Mesenchymal stem cell (in vitro differentiated cells and primary cell): ENCODE measurements at places on chromosomes 7 and 10.

DNA sequence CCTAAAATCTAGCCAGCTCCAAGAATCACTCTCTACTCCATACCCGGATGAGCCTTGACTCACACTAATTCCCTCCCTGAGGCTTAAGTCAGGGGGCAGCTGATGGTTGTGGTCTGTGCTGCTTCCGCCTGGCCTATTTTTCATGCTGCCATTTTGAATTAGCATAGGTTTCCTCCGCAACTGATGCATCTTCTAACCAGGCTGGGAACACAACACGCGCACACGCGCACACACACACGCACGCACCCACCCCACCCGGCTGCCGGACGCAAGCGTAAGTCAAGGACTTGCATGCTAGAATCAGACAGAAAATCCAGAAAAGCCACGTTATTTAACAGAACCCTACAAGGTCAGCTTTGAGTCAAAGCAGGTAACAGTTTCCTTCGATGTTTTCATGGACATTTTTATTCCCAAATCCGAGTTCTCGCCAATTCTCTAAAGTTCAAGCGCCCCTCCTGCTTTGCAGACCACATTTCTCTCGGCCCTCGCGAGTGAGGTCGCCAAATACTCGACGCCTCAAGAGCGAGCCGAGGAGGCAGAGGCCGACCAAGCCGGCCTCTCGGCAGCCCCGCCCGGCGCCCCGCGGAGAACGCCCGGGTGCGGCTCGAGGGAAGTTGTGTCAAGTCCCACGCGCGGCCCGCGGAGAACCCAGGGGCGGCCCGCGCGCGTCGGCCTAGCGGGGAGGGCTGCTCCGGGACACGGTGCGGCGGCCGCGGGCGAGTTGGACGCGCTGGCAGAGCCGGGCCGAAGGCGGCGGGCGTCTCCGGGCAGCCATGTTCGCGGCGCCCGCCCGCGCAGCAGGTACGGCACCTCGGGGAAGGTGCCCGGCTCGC lies 961 bp downstream of the SCRN1 start:
- peak; percentile 91 for DNase-seq

DNA sequence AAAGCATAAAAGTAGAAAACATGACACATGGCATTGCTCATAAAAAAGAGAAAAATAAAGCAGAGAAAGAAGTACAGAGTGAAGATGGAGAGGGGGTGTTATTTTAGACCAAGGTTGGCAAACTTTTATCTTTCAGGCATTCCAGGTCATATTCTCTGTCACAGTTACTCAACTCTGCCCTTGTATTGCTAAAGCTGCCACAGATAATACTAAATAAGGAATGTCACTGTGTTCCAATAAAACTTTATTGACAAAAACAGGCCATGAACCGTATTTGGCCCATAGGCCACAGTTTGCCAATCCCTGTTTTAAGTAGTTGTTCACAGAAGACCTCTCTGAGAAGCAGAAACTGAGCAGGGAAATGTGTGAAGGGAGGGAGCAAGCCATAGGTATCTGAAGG lies 167.4 kb downstream of the GLI3 start:
- no peak for DNase-seq

GRCh38 chr10:35447693-35448407 lies 111.5 kb downstream of the CCNY start:
- peak; percentile 36 for DNase-seq

DNA sequence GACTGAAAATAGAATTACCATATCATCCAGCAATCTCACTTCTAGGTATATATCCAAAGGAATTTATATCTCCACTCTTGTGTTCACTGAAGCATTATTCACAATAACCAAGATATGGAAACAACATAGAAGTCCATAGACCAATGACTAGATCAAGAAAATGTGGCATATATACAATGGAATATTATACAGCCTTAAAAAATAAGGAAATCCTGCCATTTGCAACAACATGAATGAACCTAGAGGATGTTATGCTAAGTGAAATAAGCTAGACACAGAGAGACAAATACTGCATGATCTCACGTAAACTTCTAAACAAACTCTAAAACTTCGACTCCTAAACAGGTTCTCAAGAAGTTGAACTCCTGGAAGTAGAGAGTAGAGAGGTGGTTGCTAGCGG lies 254.5 kb downstream of the SKIDA1 start:
- DNase-seq: no peak

- peak; percentile 76 for DNase-seq
Measured at GRCh38 chr7:149719050-149719899, 54.1 kb downstream of the ZNF467 start.

GRCh38 chr7:82760831-82761230 lies 317.3 kb upstream of the CACNA2D1 start:
- DNase-seq: no peak

DNA sequence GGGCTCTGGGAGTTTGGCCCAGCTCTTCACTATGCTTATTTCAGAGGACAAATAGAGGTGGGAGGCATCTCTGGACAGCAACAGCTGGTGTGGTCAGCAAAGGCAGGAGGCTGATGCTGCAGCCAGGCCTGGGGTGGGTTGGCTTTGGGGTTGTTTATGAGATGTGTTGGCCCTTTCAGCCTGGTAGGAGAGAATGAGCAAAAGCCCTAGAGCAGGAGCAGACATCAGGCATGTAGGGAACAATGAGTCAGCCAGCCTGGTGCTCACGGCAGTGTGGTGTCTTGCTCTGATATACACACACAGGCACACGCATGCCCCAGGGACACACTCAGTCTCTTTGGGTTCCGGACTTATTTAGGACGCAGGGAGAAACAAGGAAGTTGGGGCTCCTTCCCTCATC lies 157.1 kb downstream of the PRKCQ start:
- DNase-seq: peak; percentile 88

GRCh38 chr7:25726170-25726780 lies 425.7 kb upstream of the NFE2L3 start:
- no peak for DNase-seq

GRCh38 chr10:23780331-23780730 lies 341.5 kb downstream of the OTUD1 start:
- no peak for DNase-seq

GRCh38 chr7:101128040-101128834 lies 1.3 kb downstream of the SERPINE1 start:
- peak; percentile 53 for DNase-seq

- DNase-seq: no peak
Measured at GRCh38 chr10:128929767-128930166, 537.3 kb upstream of the MGMT start.

GRCh38 chr10:128091636-128092210 lies 34.5 kb downstream of the MKI67 start:
- no peak for DNase-seq

DNA sequence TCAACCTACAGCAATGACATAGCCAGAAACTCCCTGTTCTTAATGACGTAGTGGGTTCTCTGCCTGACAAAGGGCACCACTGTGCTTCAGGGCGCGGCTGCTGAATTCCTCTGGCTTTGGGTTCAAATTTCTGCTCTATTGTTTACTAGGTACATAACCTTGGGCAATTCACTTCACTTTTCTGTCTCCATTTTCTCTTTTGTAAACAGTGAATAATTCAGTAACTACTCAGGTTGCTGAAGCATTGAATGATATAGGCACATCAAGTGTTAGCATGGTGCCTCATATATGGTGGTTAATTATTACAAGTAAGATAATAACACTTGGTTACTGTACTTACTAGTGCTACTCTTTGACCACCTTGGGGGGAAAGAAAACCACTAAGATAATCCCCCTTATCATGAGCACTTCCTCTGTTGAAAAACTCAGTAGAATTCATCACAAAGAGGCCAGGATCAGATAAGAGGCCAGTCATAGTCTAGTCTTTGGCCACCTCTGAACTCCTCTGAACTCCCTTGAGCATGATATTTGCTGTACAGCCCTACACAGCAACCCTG lies 92.0 kb upstream of the AHR start:
- DNase-seq: no peak

DNA sequence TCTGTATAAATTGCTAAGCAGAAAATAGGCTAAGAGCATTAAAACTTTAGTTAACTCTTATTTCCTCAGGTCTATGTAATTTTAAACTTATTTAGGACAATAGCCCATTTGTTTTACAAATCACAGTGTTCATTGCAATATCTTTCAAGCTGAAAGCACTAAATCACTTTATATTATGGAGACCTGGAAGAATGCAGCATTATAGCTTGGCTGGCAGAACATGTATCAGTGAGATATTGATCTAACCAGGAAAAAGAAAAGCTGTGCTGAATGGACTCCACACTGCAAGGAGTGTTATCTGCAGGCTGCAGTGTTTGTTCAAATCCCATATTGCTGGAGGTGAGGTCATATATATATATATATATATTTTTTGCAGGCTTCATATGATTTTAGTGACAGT lies 517.5 kb downstream of the NRG3 start:
- no peak for DNase-seq

DNA sequence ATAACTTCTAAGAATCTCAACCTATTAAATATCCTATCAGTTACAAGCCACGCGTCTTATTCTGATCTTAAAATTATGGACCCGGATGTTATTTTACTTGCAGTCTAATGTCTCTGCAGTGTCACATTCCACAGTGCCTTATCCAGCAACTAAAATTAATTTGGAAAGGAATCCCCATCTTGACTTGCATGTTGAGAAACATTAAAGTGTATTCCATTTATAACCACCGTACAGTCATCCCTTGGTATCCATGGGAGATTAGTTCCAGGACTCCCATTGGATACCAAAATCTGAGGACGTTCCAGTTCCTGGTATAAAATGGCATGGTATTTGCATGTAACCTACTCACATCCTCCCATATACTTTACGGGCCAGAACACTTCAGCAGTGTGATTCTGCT lies 194.7 kb downstream of the ARHGAP21 start:
- no peak for DNase-seq

DNA sequence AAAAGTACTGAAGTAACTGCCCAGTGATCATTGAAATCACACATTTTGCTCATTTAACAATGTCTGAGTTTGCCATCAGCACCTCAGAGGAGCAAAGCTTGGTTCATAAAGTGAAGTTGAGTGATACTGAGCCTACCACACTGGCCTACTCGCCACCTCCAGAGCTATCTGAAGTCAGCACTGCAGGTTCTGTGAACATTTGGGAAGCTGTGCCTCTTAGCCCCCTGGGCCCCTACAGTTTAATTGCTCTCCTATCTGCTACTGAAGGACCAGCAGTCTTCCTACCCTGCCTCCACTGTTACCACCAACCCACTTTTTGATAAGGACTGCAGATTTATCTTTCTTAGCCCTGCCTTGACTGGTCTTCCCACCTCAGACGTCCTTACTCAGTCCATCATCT lies 2.0 kb upstream of the SEMA4G start:
- no peak for DNase-seq

DNA sequence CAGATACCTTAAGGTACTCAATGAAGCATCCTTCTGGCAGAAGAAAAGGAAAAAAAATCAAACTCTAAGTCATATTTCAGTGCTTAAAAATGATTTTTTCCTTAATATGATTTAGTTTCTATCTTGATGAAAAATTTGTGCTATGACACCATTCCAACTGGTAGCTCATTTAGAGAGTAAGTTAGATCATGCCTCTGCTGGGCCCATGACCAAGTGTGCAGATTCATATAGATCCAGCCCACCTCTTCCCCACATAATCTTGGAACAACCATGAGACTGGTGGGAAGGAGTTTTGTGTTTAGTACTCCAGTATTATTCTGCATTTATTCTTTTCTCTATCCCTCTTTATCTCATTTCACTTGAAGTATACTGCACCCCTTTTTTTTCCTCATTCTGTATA lies 908.3 kb downstream of the KCNMA1 start:
- no peak for DNase-seq

GRCh38 chr7:42161110-42161509 lies 75.9 kb downstream of the GLI3 start:
- no peak for DNase-seq

- DNase-seq: no peak
Measured at GRCh38 chr7:100035876-100036275, 13.7 kb upstream of the ZSCAN21 start.

GRCh38 chr7:99834382-99834781 lies 6.6 kb downstream of the CYP3A43 start:
- no peak for DNase-seq

- peak; percentile 52 for DNase-seq
Measured at GRCh38 chr10:20993830-20994527, 96.9 kb upstream of the NEBL start.

DNA sequence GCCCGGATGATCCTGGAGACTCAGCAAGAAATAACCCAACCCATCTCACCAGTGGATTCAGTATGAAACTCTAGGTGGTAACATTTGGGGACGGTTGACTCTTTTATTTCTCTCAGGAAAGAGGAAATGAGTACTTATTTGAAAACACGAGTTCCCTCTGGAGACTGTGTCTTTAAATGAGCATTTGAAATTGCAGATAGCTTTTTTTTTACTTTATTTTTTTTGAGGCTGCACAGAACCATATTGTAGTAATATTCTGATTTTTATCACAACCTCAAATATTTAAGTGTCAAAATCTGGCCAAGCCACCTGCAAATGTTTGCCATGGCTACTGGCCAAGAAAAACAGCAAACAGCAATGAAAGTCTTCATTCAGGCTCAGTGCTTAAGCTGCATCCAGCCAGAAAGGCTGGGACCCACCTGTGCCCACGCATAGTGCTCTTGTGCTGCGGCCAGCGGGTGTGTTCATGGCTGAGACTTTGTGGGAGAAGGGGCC lies 160.8 kb downstream of the CREB5 start:
- DNase-seq: no peak

DNA sequence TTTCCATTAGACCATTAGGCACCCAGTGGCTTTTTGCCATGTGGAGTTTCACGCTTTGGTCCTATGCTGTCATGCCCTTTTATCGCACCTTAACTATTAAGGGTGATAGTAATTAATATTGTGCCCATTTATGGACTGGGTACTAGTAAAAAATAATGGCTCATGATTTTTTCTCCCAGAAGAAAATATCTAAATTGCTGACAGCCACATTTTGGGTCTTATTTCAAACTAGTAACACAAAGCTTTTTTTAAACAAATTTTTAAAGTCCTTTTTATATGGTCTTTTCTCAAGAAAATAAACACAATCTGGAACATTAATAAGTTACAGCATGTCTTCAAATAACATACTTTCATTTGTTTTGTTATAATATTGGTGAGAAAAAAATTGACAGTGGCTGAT lies 179.7 kb downstream of the ANKRD7 start:
- no peak for DNase-seq

GRCh38 chr7:14398526-14398925 lies 409.1 kb upstream of the ETV1 start:
- no peak for DNase-seq

GRCh38 chr7:98970805-98971204 lies 92.5 kb downstream of the TRRAP start:
- no peak for DNase-seq

DNA sequence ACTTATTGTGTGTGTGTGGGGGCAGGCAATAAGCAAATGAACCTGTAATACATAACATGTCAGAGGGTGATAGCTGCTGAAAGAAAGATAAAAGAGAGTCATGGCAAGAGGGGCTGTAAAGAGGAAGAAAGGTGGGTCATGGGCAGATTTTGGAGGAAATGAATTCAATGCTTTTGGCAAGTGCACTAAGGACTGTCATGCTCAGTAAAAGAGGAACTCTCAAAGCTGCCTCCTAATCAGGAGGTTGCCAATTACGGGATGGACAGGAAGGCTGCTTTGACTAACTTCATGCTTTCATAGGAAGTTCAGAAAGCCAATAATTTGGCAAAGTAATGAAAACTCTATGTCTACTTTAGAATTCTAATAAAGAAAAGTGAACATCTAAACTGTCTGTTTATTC lies 401.2 kb downstream of the SH2D4B start:
- no peak for DNase-seq
